Spleen (tissue), 13 donors: ENCODE measurements at places on chromosomes 2 and 18. TPM values are rescaled to one million over a fixed set of nuclear protein-coding genes. Genes with fewer than 3 reads are reported as not detected.

DNA sequence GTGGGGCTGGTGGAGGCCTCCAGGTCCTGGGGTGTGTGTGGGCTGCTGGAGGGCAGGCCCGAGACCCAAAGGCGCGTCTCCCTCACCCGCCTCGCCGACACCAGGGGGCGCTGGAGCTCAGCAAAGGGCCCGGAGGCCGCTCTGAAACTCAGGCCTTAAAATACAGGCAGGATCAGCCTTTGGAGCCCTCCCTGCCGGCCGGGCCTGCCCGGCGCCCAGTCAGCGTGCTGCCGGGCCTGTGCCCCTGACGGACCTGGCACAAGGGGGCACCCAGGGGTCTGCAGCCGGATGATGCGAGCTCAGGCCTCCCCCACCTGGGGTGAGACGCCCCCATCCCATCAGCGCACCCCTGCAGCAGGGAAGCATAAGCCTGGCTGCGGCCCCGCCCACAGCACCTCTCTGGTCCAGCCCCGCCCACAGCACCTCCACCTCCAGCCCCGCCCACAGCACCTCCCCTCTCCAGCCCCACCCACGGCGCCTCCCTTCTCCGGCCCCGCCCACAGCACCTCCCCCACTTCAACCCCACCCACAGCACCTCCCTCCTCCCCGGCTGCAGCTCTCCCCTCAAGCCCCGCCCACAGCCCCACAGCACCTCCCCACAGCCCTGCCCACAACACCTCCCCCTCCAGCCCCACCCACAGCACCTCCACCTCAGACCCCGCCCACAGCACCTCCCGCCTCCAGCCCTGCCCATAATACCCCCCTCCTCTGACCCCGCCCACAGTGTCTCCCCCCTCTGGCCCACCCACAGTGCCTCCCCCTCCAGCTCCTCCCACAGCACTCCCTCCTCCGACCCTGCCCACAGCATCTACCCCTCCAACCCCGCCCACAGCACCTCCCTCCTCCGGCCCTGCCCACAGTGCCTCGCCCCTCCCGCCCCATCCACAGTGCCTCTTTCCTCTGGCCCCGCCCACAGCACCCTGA is 92.8 kb upstream of the OTOS start:
- no peaks in the 10 kb centered on the region for H3K36me3 ChIP-seq
- DNase-seq: peak; percentile 89
- peaks cover 34% of the 10 kb centered on the region for H3K4me1 ChIP-seq

DNA sequence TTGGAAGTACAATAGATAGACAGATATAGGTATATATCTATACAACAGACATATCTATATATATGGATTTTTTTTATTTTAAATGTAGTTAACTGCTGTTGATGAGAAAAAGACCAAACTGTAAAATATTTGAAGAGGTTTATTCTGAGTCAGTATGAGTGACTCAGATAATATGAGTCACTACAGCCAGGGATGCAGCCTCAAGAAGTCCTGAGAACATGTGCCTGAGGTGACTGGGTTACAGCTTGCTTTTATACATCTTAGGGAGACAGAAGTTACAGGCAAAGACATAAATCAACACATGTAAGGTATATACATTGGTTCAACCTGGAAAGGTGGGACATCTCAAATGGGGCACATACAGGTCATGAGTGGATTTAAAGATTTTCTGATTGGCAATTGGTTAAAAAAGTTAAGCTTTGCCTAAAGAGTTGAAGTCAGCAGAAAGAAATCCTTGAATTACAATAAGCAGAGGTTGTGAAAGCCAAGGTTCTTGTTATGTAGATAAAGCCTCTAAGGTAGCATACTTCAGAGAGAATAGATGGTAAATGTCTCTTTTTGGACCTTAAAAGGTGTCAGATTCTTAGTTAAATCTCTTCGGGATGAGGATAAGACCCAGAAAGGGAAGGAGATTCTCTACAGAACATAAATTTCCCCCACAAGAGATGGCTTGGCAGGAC is 149.9 kb downstream of the RBM43 start:
- no peaks in the 10 kb centered on the region for H3K36me3 ChIP-seq
- no peak overlapping the region for H3K27ac ChIP-seq

DNA sequence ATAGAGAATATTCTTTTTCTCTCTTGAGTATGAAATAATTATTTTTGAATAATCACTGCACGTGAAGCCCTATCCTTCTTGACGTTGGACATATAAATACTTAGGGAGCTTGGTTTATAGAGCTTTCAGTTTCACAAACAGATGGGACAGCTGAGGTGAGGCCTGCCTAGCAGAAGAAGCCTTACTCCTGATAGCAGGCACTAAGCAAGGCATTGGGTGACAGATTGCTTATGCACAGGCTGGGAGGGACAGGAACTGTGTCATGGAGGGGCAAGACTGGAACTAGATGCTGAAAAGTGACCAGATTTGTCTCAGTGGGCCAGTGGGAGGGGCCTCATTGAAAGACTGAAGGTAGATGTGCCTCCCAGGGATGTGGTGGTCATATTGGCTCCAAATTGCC is 220.8 kb downstream of the NEDD4L start:
- no peaks in the 10 kb centered on the region for H3K36me3 ChIP-seq
- DNase-seq: no peak
- H3K4me3 ChIP-seq: no peak overlapping the region
- no peak overlapping the region for H3K27ac ChIP-seq

The EHD3 gene
- total RNA-seq: 14.6 TPM

The CHRND gene
- not detected for total RNA-seq

The ASXL3 gene
- 3.2 TPM for total RNA-seq
